Kasumi-1 (cell line): ENCODE measurements at places on chromosomes 2 and 18.

DNA sequence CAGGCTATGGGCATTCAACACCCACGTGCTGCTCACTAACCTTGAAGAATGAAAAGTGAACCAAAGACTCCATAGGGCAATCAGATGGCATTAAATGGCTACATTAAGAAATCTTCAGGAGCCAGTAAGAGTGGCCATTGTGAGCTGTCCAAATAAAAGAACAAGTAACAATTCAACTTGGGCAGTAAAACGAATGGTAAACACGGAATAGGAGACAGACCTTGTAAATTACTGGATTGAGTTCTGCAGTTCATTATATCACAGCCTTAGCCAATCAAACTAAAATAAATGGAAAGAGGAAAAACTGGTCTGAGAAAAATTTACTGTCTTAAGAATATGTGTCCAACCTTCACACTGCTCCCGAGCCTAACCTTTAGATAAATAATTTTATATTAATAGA lies 306.5 kb upstream of the ZNF521 start:
- no peak for DNase-seq

DNA sequence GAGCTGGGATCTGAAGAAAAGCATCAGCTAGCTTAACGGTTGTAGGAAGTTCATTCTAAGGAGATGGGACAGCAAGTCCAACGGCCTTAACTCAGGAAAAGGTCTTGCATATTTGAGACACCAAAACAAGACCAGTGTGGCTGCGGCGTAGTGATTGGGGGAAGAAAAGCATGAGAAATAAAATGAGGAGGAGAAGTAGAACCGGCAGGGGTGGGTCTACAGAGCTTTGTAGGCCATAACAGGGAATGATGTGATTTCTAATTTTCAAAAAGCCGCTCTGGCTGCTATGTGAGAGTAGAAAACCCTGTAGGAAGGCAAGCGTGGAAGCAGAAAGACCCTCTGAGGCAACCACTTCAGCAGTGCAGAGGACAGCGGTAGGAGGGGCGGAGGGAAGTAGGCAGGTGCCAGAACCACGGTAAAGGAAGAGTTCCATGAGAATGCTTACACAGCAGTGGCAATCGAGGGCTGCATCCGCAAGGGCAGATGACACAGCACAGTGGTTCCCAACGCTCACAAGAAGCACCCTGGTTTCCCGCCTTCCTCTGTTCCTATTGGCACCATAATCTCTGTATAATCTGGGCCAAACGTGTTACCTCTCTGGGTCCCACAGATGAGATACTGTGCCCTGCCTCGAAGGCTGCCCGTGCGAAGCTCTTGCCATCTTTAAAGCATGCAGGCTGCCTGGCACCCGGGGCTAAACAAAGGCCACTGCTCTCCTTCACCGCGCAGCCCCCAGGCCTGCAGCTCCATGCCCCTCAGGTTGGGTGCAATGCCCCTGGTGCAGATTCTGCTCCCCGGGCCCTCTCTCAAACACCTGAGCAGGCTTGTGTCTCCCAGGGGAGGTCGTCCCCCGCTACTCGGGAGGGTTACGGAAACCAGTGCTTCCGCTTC lies 795 bp downstream of the ANKRD39 start:
- no peak for DNase-seq

- peak; percentile 39 for DNase-seq
These were observed 203.3 kb downstream of the TCF4 start for GRCh38 chr18:55384551-55385275.

- no peak for DNase-seq
These were observed 63.9 kb upstream of the TANK start for GRCh38 chr2:161096336-161096735.

DNA sequence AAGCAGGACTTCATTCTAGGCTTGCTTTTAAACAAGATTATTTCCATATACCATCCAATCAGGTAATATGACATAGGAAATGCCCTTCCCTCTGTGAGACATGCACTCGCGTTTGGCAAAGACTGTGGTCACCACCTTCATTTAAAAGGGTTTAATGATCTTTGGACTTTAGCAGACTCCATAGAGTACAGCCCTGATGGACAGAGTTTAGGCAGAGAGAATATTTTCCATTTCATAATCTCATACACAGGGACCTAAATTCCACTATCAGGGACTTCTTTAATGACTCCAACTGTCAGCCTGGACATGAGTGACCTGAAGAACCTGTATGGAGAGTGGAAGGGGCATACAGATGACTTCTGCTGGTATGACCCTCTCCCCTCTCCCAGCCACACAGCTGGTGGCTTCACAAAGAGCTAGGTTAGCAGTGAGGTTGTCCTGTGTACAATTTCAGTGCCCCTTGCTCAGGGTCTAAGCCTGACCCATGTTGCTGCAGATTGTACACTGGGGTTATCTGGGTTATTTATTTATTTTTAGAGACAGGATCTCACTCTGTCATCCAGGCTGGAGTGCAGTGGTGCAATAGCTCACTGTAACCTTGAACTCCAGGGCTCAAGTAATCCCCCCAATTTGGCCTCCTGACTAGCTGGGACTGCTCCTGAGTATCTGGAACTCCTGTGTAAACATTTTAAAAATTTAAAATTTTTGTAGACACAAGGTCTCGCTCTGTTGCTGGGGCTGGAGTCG lies 59.2 kb downstream of the PTPRM start:
- no peak for DNase-seq

DNA sequence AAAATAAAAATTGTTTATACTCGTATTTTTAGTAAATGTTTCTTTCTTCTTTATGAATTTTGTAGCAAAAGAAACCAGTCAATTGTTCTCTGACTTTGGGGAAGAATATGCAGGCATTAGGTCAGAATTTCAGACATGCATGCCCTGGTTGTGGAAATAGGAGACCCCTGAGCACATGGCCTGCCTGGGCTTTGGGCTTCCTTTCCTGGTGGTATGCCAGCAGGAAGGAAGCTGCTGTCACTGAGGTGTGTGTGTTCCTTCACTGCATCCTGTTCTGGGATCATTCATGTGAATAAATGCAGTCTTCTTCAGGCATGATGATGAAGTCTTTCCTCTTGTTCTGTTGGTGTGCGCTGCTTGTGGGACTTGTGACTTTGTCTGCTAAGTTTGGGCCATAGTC lies 920.2 kb upstream of the VRK2 start:
- DNase-seq: no peak

- DNase-seq: no peak
These were observed 20.3 kb upstream of the FAHD2A start for GRCh38 chr2:95382192-95382591.

GRCh38 chr2:191253476-191253875 lies 8.3 kb downstream of the MYO1B start:
- DNase-seq: no peak

DNA sequence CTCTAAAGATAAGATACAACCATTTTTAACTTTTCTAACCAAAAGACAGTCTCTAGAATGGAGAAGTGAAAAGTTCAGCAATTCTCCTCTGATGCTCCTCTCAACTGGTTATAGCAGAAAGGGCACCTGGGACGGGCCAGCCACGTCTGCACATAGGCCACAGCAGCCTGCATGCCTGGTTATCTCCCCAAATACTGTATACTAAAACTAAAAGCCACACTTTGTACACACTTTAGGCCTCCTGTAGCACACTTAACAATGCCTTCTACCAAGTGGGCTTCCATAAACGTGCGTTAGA lies 179.1 kb downstream of the ANKRD44 start:
- DNase-seq: no peak

DNA sequence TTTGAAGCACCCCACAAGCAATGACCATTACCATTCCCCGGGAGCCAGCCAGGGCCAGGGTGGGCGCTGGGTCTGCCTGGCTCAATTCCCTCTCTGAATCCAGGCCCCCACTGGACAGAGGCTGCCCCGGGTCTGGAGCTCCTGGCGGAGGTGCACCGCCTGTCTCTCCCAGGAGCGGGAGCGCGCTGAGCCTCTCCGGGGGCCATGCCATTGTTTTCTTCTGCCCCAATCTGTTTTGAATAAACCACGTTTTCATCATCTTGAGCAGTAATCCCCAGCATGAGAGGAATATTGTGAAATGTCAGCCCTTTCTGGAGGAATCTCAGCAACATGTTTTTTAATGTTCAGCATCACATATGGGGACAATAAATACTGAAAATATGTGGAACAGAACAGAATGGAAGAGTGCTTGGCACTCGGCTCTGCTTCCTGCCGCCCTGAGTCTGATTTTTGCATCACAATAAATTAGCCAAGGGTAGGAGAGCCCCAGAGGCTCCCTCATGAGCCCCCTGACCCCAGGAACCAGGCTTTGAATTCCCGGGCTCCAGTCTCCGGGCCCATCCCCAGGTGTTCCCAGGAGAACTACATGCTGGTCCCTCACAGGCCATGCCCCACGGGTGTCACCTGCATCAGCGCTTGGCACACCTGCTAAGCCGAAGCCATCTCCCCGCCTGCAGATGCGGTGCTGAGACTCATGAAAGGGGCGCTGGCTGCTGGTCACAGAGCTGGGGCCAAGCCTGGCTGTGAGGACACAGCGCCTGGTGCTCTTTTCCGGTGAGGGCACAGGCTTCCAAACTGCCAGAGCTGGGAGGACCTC lies 88.8 kb downstream of the INHBB start:
- DNase-seq: no peak

DNA sequence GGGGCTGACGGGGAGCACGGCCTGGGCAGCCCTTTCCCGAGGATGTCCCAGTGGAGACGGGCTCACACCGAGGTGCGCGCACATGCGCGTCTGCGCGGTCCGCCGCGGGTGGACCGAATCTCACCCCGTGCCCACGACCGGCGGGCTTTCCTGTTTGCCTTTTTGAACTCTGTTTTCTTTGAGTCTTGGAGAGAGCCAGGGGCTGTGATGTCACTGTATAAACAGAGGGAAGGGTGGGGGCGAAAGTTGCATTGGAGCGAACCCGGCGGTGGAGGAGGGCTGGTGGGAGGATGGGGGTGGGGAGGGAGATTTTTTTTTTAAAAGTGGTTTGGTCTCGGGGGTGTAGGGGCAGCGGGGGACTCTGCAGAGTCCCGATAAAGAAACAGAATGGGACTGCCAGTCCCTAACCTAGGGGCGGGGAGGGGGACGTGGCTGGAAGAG lies 141.2 kb upstream of the CTAGE1 start:
- DNase-seq: no peak

DNA sequence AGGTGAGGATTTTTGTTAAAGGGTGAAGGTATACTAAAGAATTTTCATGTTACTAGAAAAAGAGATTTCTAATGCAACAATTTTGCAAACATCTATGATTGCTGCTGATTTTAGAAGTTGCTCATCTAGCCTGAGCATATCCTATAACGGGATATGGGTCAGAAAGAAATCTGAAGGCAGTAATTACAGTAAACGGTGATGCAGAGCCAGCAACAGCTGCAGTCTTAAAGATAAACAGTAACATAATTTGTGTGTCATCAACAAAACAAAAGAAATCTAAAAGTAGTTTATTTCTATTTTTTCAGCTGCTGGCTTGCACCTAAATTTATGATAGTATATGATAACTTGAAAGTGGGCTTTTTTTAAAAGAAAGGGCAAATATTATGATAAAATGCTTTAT lies 215.7 kb downstream of the SLC4A10 start:
- DNase-seq: no peak

DNA sequence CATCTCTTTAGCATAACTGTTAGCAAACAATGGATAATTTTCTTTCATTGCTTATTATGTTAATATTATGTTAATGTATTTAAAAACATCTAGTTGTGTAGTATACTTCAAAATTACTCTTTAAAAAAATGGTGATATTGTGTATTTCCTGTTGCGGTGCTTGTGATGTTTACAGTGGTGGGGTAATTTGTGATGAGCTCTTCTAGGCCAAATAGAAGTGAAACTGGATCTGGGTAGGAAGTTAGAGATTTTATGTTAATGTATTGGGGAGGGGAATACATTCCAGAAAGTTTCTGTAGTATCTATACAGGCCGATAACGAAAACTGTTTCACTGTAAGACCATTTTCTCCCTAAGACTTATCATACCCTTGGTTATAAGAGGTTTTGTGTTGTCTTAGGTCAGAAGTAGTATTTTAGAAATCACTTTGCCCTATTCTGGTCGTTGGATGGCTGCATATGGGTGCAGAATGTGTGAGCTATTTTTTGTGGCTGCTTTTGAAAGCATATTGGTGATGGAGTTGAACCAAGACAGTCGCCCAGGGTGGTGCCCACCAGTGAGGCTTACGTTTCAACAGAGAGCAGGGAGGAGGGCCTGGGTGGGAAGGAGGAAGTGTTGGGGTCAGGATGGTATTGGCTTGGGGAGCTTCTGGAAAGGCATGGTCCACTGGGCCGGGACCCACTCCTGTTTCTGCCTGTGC lies 5.8 kb downstream of the TSHZ1 start:
- DNase-seq: no peak

GRCh38 chr2:202932425-202933138 lies 20.5 kb downstream of the CARF start:
- DNase-seq: no peak

GRCh38 chr2:124316881-124317605 lies 292.0 kb downstream of the CNTNAP5 start:
- DNase-seq: no peak

DNA sequence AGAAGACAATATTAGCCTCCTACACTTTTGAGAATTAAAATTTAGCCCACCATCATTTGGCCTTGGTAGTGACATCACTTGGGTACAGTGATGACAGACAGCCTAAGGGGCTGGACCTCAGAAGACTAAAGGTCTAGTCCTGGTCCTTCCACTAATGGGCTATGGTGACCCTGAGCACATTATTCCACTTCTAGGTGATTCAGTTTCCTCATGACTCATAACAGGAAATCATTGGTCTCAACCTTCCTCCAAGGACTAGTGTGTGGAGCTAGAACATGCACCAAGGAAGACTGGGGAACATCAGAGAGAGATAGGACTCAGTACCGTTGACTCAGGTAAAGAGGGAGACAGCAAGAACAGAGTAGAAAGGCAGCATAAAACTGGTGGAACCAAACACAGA lies 64.0 kb downstream of the TFCP2L1 start:
- DNase-seq: no peak
